Kasumi-1 (cell line): ENCODE measurements at places on chromosomes 3 and 15.

GRCh38 chr3:30140356-30141075 lies 465.9 kb upstream of the TGFBR2 start:
- no peak for DNase-seq

- no peak for DNase-seq
Observed at GRCh38 chr3:42096796-42097565, 5.8 kb downstream of the TRAK1 start.

DNA sequence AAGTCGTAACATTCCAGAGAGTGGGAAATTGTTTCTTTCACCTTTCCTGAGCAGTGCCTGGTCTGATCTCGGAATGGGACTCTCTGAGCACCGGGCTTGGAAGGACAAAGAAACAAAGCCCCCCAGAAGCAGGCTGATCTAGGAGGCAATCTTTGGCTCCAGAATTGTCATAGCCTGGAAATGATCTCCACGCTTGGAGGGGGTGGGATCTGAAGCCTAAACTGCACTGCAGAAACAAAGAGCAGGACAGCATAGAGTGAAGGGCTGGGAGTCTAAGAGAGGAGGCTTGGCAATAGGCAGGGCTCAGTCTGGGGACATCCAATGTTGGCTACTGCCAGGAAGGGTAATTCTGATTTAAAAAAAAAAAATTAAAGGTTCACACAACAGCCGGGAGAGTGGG lies 1.9 kb downstream of the CRABP1 start:
- DNase-seq = no peak

DNA sequence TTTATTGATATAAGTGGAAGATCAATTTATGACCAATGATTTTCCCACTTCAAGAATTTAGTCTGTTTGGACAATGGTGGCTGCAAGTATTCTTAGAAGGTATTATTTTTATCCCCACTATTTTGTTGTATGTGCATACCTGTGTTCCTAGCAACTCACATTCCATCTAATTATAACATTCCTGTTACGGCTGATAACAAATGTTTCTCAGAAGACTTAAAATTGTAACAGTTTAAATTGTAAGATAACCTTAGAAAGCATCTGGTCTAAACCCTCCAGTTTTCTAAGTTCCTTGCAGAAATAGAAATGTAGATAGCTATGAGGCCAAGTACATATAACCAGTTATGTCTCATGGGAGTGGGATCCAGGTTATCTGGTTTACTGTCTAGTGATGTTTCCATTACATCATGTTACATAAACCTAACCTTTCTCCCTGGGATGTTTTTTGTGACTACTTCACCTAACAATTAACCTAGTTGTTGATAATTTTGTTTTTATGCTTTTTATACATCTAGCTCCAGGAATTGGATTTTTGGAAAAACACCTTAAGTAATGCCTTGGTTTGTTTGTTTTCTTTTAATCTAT lies 11.1 kb upstream of the MFN1 start:
- no peak for DNase-seq

- DNase-seq = no peak
Observed at GRCh38 chr15:58536414-58536813, 104.6 kb downstream of the LIPC start.

DNA sequence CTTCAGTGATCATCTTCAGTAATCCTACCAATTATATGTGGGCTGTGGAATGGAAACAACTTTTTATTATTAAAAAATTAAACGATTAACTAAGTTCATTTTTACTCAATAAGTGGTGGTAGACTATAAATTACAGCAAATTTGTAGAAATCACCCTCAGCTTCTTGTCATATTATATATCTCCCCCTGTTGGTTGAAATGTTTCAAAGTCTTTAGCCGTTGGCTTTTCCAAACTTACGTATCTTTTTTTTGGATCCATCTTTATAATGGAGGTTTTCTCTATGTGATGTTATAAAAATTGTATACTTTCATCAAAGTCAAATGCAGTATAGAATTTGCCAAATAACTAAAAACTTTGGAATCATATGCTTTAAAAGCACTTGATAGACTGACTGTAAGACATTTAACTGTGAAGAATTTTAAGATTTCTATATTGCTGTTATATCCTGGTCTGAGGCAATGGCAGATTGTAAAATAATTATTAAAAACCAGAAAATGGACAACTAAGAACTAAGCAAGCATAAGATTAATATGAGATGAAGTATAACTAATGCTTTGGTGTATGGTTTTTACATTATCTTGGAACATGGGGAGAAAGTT lies 44.7 kb downstream of the ATP11B start:
- peak; percentile 73 for DNase-seq
